HT1080 (cell line): ENCODE measurements at places on chromosomes 12 and 14. TPM values are rescaled to one million over a fixed set of nuclear protein-coding genes. Genes with fewer than 3 reads are reported as not detected.

DNA sequence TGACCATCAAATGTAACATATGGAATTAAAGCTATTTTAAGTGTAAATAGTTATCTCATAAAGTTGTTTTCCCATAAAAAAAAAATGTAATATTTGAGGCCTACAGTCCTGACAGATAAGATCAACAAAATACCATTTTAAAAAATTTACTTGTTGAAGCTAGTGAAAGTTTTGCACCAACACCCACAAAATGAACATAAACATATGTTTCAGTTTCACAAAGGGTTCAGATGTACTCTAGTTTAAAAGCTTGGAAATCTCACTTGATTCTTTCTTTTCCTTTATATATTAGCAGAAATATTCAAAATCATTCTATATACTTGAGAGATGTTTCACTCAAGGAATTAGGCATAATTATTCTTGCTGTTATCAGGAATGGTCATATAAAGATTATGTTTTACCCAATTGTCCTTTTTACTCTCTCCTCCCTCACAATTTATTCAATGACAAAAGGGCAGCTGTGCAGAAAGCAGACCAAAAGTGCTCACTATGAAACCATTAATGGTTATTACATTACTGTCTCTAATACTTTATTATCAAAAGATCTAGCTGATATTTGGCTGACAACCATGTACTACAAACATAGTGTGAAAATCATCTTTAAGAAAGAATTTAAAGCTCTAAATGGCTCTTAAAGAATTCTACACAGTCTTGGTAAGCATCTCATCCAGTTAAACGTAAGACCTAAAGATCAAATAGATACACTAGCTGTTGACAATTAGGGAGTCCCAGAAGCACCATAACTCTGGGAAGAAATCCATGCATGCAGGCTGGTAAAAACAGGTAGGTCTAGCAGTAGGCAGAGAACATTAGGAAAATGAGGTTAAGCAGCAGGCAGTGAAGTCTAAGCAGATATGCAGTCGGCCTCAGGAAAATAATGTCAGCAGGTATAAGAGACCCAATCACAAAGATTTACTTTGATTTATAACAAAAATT is 28.8 kb downstream of the KIF21A start:
- DNase-seq: no peak

GRCh38 chr12:14185427-14186192 is 179.9 kb upstream of the ATF7IP start:
- peak; percentile 16 for DNase-seq

- DNase-seq: no peak
These were observed 42.6 kb downstream of the BEGAIN start for GRCh38 chr14:100544506-100545141.

DNA sequence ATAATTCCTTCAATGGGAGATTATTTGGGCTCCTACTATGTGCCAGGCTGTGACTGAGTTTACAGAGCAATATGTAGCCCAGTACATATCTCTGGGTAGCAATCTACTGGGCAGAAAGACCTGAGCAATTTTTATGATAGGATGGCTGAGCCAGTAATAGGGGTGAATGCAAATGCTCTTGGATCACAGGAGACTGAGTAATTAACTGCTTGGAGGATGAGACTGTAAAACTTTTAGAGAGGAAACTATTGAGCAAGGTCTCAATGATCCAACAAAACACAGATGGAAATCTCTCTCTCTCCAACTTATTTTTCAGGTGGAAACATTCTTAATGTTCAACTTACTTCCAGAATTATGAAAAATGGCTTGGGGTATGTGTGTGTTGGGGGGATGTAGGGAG is 402.2 kb downstream of the AEBP2 start:
- DNase-seq: no peak

GRCh38 chr14:60757567-60758002 is 23.0 kb downstream of the MNAT1 start:
- DNase-seq: peak; percentile 19

DNA sequence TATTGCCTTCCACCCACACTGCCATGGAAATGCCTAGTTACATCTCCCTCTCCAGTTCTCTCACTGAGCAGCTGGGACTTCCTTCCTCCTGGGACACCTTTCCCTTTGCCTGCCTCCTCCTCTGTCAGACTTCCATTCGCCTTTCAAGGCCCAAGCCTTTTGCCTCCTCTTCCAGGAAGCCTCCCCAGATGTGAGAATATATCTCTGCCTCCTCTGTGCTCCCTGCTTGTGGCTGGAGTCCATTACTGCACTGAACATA is 3.1 kb downstream of the IFI27L2 start:
- no peak for DNase-seq

DNA sequence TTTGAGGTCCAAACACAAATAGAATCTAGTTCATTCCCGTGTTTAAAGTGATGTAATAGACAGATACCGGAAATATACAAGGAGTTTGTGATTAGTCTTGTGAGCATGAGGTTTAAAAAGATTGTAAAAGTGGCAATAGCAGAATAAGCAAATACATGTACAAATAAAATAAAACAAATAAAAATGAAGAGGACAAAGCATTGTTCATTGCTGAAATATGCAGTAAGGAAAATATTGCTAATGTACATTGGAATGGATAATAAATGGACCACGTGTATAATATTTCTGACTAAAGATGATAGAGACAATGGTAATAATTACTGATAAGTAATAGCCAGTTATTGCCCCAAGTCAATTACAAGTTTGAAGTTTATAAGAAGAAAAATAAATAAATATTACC is 75.6 kb upstream of the RTL1 start:
- no peak for DNase-seq

DNA sequence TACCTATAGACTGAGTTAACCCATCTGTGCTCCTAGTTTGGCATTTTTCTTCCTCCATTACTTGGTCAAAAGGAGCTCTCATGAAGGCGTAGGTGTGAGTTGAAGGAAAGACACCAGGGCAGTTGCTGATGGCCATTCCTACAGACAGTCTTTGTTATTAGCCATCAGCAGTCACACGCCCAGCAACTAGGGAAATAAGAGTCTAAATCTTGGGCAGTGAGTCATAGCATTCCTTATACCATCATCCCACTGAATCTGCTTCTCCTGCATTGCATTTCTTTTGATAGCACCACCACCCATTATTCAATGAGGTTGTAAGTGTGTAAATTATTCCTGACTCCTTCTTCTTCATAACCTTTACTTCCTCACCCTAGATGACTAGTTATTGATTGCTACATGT is 150.9 kb upstream of the IGF1 start:
- DNase-seq: peak; percentile 91

DNA sequence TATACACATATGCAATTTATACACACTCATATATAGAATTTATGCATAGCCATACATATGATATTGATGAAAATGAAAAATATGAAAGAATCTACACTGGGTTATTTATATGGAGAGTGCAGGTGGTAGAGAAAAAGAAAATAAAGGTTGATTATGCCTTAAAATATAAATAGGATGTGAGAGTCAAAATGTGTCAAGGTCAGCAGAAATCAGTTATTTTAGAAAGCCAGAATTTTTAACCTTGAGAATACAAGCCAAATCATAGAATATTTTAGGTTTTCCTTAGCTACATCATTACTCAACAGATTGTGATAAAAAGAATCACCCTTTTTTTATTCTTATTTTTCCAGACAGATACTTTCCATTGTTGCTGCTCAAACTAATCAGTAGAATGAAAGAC is 146.2 kb downstream of the SLC6A15 start:
- no peak for DNase-seq

DNA sequence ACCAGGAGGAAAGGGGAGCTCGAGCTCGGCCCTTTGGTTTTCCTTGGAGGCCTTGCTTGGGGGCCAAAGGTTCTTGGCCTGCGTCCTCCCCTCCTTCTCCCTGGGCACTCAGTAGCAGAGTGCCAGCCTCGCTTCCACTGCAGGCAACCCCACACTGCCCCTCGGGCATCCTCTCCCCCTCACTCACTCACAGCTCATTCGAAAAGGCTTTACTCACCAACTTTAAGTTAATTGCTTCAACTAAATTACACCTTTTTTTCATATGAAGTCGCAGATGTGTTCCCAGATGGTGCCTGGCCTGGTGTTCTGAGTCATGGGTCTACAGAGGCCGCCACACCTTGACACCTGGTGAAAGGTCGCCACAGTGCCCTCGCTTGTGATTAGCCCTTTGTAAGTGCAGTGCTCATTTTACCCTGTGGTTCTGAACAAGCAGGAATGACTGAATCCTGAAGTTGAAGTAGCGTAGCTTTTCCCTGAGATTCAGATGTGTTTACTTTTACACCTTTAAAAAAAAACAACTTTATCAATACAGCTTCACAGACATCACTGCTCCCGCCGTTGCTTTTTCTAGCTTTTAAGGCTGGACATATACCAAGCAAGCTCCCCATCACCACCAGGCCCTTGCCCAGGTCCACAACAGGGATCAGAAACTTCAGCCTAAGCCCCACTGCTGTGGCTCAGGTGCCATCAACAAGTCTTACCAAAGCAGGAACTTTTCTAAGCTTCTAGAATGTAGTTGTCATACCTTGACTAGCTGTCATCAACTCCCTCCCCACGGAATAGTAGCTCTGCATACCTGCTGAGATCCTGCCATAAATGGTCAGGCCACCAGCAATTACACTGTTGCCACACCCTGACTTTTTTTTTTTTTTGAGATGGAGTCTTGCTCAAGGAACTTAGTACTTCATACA is 20.3 kb upstream of the ADIPOR2 start:
- no peak for DNase-seq

DNA sequence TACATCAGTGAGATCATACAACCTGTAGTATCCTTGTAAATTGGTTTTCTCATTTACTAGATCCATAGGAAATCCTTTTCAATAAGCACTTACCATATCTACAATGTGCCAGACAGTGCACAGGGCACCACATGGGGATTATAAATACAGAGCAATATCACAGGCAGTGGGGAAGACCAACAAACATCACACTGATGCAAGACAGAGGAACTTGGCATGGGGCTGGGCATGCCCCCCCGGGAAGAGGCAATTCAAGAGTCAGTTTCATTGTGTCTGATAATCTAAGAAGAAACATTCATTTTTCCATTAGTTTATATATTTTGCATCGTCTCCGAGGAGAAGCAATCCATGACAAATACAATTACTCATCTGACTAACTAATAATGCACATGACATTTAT is 16.2 kb downstream of the NT5DC3 start:
- no peak for DNase-seq

DNA sequence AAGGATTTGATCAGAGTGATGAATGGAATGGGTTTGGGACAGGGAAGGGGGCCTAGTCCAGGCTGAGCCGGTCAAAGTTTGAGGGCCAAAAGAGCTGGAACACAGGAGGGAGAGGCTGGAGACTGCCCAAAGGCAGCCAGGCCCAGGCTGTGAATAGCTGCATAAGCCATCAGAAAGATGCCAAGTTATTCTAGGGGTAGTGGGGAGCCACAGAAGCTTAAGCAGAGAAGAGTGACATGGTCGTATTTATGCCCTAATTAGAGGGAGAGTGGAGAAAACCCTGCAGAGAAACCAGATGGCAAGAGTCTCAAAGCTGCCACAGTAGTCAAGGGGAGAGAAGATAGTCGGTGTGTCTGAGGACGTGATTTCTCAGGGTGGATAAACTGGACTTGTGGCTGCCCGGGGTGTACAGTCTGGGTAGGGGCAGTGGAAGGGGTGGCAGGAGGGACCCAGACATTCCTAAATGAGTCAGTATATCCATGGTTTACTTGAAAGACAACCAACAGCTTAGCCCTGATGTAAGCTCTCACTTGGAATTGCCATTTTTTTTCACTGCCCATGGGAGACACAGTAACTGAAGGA is 99.2 kb downstream of the PRICKLE1 start:
- no peak for DNase-seq

Gene RNF212B
- total RNA-seq: not detected in 2 replicates

Gene TNS2
- total RNA-seq: 29.1 and 32.5 TPM in 2 replicates

Gene ASB2
- total RNA-seq: not detected in 2 replicates

Gene SYT1
- total RNA-seq: 0.10 and 0.63 TPM in 2 replicates

Gene BIN2
- total RNA-seq: 0.06 TPM in 1 of 2 replicates, not detected in the other

Gene DNAI7
- total RNA-seq: not detected in 2 replicates

Gene SSPN
- total RNA-seq: 1.4 TPM in 1 of 2 replicates, not detected in the other
